Kidney epithelial cell (primary cell): ENCODE measurements at places on chromosomes 11 and 22. TPM values are rescaled to one million over a fixed set of nuclear protein-coding genes. Genes with fewer than 3 reads are reported as not detected.

The SPON1 gene
- total RNA-seq: 3.2 and 3.7 TPM in 2 replicates

The CYB5R2 gene
- 14.2 and 17.2 TPM in 2 replicates for total RNA-seq

The LRRC10B gene
- 0.25 TPM in 1 of 2 replicates, not detected in the other for total RNA-seq

The ZNF202 gene
- 10.5 and 20.1 TPM in 2 replicates for total RNA-seq

The GLYAT gene
- not detected in 2 replicates for total RNA-seq

The RIC3 gene
- 10.2 and 19.5 TPM in 2 replicates for total RNA-seq

The NLRP6 gene
- total RNA-seq: not detected in 2 replicates

The UPB1 gene
- total RNA-seq: not detected in 2 replicates

The SHANK2 gene
- 12.5 and 16.0 TPM in 2 replicates for total RNA-seq

The PGAP2 gene
- 20.3 and 20.6 TPM in 2 replicates for total RNA-seq

The SYT9 gene
- 1.0 and 1.2 TPM in 2 replicates for total RNA-seq

The DEUP1 gene
- total RNA-seq: 0.41 TPM in 1 of 2 replicates, not detected in the other

The TIGD3 gene
- 0.89 and 1.3 TPM in 2 replicates for total RNA-seq

The OR56A1 gene
- total RNA-seq: not detected in 2 replicates

The POU2AF3 gene
- 0.25 TPM in 1 of 2 replicates, not detected in the other for total RNA-seq

The KCNJ1 gene
- not detected in 2 replicates for total RNA-seq

The MYH9 gene
- 1,580 and 1,647 TPM in 2 replicates for total RNA-seq

The PTPN5 gene
- 0.07 TPM in 1 of 2 replicates, not detected in the other for total RNA-seq

The LDHAL6A gene
- total RNA-seq: not detected in 2 replicates

The PRR5L gene
- total RNA-seq: 15.9 and 27.0 TPM in 2 replicates

The BARX2 gene
- 0.07 TPM in 1 of 2 replicates, not detected in the other for total RNA-seq

The OR8A1 gene
- not detected in 2 replicates for total RNA-seq

The SMIM38 gene
- total RNA-seq: 0.34 TPM in 1 of 2 replicates, not detected in the other

The GSTP1 gene
- total RNA-seq: 1,390 and 1,923 TPM in 2 replicates

The CACNA1I gene
- not detected in 2 replicates for total RNA-seq

The CHRNA10 gene
- 0.54 and 2.3 TPM in 2 replicates for total RNA-seq

The ANO5 gene
- 2.3 and 2.5 TPM in 2 replicates for total RNA-seq

The PKNOX2 gene
- 0.42 and 0.68 TPM in 2 replicates for total RNA-seq

The RIBC2 gene
- 0.13 and 0.27 TPM in 2 replicates for total RNA-seq

The CATSPER1 gene
- total RNA-seq: 0.29 TPM in 1 of 2 replicates, not detected in the other

The FAM180B gene
- not detected in 2 replicates for total RNA-seq

The POTEH gene
- total RNA-seq: not detected in 2 replicates

The CRYBB2 gene
- not detected in 2 replicates for total RNA-seq

The LRRC32 gene
- total RNA-seq: 3.9 and 6.8 TPM in 2 replicates
